ENCODE measurements at places on chromosomes 7 and 10.

DNA sequence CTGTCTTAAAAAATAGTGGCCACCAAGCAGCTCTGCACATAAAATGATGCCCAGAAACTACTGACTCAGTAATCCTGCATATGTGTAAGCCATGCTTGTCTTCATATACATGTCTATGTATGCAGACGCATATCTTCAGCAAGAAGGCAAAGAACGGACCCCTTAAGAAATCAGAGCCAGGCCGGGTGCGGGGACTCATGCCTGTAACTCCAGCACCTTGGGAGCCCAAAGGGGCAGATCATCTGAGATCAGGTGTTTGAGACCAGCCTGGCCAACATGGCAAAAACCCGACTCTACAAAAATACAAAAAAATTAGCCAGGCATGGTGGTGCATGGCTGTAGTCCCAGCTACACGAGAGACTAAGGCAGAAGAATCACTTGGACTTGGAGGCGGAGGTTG is 295.0 kb downstream of the TCERG1L start:
- no peak for DNase-seq

GRCh38 chr10:92024700-92025099 is 101.1 kb downstream of the BTAF1 start:
- no peak for DNase-seq

DNA sequence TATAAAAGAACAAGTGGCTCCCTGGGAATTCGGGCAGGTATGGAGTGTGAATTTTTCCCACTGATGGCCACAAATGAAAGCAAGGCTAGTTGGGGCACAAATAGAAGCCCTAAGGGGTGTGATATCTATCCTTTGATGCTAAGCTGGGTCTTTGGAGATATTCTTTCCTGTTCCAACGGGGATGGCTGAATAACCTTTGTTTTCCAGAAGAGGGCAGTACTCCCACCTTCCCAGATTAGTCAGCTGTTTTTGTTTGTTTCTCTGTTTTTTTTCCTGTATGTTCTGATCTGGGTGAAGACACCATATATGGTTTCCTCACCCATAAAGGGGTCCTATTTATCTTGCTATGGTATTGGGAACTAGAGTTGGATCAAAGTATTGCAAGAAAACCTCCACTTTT is 947.7 kb upstream of the SORCS1 start:
- no peak for DNase-seq

DNA sequence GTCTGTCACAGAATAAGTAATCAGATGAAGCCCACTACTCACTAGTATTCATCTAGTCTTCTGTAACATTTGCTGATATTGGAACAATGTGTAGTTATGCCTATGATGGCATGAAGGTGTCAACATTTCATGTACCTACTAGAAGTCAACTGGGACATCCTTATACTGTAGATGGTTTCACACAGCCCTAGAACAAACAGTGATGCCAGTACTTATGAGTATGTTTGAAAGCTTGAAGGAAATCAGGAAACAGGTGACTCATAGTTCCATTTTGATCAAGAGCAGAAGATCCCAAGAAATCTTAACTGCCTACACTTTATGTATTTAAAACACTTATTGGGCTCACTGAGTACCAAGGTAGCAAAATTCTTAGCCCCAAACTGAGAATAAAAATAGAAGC is 1519.6 kb downstream of the REEP3 start:
- DNase-seq, result no peak

DNA sequence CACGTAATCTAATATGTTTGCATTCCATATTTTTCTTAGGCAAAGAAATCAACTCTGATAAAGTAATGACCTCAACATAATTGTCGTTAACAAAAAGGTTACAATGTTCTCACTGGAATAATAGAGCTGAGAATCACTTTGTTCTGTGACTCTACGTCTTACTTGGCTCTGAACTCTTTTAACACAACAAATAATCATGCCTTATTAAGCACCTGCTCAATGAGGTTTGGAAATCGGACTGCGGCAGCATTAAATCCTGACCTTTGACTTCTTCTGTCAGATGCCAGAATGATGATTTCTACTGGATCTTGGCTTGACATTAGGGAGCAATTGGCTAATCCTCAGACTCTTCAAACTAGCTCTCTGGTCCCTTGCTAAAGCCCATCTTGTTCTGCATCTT is 233.6 kb downstream of the SEMA3D start:
- no peak for DNase-seq

GRCh38 chr7:142175594-142175993 is 64.1 kb downstream of the MGAM2 start:
- DNase-seq, result no peak

DNA sequence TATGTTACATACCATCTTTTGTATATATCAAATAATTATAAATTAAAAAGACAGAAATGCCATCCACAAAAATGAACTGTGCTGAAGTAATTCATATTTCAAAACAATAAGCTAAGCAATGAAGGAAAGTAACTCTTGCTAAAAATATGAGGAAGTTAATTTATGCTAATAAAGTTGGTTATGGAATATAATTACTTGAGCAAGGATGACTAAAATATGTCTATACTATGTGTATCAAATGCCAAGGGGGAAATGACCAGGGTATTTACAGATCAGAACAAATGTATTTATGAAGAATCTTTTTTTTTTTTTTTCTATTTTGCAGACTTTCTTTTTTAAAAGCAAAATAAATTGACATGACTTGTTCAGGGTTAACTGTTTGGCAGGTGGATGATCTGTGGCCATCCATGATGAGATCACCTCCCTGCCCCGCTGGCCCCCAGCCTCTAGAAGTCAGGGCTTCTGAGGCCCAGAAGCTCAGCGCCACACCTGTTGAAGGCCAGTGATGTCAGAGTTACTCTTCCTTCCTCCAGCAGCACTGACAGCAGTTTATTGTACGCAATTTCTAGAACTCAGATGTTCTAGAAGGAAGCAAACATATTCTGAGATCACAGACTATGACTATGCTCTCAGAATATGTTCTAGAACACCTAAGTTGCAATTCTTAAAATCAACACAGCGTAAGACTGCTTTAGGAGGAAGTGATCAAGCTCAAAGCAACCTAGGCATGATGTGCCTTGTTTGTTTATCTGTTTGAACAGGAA is 196.1 kb upstream of the KLF14 start:
- no peak for DNase-seq

DNA sequence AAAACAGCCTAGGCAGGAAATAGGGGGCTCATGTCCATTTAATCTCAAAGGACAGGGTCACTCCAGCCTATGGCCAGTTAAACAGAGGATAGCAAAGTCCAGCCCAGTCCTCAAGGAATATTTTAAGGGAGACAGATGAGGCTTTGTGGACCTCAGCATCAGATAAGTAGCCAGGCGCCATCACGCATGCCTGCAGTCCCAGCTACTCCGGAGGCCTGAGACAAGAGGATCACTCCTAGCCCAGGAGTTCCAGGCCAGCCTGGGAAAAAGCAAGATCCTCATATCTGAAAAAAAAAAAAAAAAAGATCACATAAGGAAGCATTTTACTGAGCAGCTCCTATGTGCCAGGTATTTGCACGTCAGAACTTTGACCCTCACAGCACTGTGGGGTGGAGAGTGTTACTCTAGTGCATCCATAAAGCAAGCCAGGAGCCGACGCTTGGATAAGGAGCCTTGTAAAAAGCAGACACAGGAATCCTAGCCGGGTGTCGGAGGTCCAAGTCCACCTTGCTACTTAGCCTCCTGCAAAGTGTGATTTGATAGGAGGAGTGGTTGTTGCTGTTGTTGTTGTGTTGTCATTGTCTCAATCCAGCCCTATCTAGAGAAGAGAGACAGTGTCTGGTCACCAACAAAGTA is 61.8 kb upstream of the DOCK1 start:
- no peak for DNase-seq

- no peak for DNase-seq
Observed at GRCh38 chr10:27392606-27393005, 111.5 kb upstream of the RAB18 start.

DNA sequence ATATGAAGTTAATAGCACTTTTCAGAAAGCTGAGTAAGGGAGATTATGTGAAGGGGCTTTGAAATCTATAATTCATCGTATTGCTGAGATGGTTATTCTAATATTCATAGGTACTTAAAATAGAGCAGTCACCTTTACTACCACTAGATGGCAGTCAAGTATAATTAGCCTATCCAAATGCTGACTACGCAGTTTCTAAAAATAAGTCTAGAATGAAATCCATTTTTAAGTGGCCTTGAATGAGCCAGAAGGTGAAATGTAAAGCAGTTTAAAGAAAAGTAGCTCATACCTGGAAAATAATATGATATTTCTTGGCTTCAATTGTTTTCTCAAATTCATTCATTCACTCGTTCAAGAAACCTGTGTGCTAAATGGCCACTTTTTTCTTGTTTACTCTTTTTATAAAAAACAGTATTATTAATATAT is 1277.1 kb downstream of the GATA3 start:
- peak; percentile 60 for DNase-seq

- DNase-seq, result no peak
Observed at GRCh38 chr7:93359520-93360198, 127.5 kb downstream of the VPS50 start.

GRCh38 chr7:32507414-32507813 is 12.1 kb downstream of the AVL9 start:
- no peak for DNase-seq

DNA sequence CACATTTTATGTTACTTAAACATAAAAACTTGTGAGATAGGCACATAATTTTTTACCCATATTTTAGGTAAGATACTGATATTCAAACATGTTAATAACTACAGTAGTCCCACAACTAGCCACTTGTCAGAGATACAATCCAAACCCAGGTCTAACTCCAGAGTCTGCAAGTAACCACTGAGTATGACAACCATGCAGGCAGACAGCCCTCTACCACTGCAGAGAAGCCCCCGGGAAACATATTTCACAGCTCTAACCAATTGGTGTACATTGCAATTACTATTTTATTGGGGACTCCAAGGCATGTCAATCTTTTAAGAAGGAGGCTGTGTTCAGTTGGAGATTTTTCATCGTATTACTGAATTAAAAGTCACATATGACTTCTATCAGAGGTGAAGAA is 107.2 kb upstream of the FAM133B start:
- DNase-seq, result no peak

DNA sequence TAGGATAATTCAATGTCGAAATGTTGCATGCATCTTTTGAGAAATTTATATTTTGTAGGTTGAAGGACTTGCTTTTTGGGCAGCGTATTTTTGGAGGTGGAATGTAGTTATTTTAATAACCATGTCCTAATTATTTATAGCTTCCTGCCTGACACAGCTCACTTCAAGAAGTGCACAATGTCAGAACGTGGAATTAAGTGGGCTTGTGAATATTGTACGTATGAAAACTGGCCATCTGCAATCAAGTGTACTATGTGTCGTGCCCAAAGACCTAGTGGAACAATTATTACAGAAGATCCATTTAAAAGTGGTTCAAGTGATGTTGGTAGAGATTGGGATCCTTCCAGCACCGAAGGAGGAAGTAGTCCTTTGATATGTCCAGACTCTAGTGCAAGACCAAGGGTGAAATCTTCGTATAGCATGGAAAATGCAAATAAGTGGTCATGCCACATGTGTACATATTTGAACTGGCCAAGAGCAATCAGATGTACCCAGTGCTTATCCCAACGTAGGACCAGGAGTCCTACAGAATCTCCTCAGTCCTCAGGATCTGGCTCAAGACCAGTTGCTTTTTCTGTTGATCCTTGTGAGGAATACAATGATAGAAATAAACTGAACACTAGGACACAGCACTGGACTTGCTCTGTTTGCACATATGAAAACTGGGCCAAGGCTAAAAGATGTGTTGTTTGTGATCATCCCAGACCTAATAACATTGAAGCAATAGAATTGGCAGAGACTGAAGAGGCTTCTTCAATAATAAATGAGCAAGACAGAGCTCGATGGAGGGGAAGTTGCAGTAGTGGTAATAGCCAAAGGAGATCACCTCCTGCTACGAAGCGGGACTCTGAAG is 620 bp downstream of the ZRANB1 start:
- no peak for DNase-seq

DNA sequence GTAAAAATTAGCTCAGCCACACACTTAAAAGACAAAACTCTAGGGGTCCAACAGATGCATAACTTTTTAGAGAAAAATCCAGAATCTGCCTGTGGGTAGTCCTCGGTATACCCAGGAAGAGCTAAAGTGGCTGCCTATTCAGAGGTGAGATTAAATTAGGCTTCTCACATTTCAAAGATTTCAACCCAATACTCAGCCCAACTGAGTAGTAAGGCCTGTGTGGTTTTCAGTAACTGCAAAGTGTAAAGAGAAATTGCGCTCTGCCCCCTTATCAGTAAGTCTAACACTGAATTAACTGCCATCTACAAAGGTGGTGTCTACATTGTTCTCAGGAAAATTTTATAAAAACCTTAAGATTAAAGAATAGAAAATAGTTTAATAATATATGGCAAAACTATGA is 88.2 kb downstream of the ELMO1 start:
- DNase-seq, result no peak

GRCh38 chr7:75667938-75668337 is 70.8 kb downstream of the HIP1 start:
- DNase-seq, result no peak

GRCh38 chr7:82897500-82897899 is 265.2 kb downstream of the PCLO start:
- no peak for DNase-seq

DNA sequence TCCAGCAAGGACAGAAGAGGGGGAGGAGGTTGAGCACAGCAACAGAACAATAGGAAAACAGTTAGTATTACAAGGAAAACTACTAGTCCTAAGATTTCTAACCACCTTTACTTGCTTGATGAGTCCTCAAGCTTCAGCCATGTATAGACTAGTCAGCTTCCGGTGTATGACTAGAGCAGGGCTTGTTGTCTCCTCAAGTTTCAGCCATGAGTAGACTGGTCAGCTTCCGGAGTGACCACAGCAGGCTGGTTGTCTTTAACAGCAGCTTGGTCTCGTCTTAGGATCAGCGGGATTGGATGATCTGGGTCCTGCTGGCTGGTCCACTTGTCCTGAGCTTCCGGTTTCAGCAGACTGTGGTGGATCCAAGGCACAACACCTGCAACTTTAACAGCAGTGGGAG is 10.6 kb upstream of the ZNF239 start:
- DNase-seq, result no peak

- DNase-seq, result no peak
Observed at GRCh38 chr7:147547252-147547897, 1043.2 kb upstream of the C7orf33 start.

DNA sequence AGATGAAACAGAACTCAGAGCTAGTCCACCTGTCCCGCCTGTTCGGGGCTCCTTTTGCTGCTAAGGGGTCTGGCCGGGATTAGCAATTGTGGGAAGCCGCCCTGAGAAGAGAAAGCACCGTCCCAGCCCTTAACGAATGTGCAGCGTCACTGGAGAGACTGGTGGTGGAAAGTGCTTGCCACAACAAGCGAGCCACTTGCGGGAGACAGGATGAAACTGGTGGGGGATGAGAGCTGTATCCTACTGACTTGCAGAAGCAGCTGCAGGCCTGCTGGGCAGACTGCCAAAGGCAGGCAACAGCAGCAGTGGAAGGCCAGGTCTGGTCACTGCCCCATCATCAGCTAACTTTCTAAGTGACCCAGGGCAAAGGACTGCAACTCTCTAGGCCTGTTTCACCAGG is 95.4 kb downstream of the FAM53B start:
- DNase-seq, result no peak

GRCh38 chr7:41554481-41554880 is 148.4 kb downstream of the INHBA start:
- DNase-seq, result no peak

Data from NCI-H446 treated with DMSO at 0.1 percent for 48 hours (cell line).